Type B pancreatic cell (in vitro differentiated cells): ENCODE measurements at places on chromosomes 3 and 15. TPM values are rescaled to one million over a fixed set of nuclear protein-coding genes. Genes with fewer than 3 reads are reported as not detected.

DNA sequence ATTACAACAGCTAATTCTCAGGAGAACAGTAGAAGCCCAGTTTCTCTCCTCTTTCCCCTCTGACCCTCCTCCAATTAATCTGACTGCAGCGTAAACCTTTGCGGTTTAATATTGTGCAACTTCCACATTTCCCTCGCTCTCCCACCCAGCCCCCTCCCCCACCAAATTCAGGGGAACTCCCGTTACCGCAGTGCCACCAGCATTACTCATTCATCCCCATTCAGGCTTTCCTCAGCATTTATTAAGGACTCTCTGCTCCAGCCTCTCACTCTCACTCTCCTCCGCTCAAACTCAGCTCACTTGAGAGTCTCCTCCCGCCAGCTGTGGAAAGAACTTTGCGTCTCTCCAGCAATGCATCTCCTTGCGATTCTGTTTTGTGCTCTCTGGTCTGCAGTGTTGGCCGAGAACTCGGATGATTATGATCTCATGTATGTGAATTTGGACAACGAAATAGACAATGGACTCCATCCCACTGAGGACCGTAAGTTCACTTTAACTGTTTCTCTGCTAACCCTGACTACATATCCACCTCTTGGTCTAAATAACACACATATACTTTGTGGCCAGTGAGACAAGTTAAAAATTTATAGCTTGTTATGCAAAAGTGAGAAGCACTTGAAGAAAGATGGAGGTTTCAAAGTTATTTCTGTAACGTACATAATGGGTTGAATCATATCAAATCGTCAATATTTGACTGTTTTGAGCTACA lies at the start of gene PTX3:
TSS of gene PTX3 (plus strand) at position 268 of the 709 bp plus-strand sequence. CDS start at position 352, 84 bp downstream.
- peak within 1 kb of the TSS; percentile 63 for H3K27ac ChIP-seq
- peak within 1 kb of the TSS; percentile 87 for H3K4me3 ChIP-seq
- peaks cover 14% of the 10 kb centered on the region for H3K4me1 ChIP-seq
- peaks cover 32% of the 10 kb centered on the region for H3K27me3 ChIP-seq
- DNase-seq = no peak
- H3K36me3 ChIP-seq = peaks cover 4% of the 10 kb centered on the region

GRCh38 chr3:53729159-53729558 lies 117.1 kb downstream of the CHDH start:
- no peak overlapping the region for H3K4me3 ChIP-seq
- no peak for DNase-seq
- no peaks in the 10 kb centered on the region for H3K27me3 ChIP-seq
- no peak overlapping the region for H3K27ac ChIP-seq
- H3K4me1 ChIP-seq = peaks cover 13% of the 10 kb centered on the region
- no peaks in the 10 kb centered on the region for H3K36me3 ChIP-seq

DNA sequence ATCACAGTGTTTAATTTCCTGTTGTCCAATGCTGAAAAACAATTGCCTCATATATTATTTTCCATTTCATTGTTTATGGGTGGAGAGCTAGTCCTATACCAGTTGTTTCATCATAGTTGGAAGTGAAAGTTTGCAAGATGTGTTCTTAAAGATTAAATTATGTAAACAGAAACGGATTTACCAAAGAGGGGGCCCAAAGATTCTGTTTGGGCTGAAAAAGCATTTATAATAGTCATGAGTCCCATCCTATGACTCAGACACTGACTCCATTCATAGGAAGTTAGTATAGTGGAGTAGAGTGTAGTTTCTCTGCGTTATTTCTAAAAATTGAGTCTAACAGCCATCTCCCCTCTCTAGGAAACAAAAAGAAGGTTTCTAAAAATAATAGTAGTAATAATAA lies 24.3 kb downstream of the NFKBIZ start:
- no peak overlapping the region for H3K4me3 ChIP-seq
- no peaks in the 10 kb centered on the region for H3K36me3 ChIP-seq
- H3K27me3 ChIP-seq = no peaks in the 10 kb centered on the region

DNA sequence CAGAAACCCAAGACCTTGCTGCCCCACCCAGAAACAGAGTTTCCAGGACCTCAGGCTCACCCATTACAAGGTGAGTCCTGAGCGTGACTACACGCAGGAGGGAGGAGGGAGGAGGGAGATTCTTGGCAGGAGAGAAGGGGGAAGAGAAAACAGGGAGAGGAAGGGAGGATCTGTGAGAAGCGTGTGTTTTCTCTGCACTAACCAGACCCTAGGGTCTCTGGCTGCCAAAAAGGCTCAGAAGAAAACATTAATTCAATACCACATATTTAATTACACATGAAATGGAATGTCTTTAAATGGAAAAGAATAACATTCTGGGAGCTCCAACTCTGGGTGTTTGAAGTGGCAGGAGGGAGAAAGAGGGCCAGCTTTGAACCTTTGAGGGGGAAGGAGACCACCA lies 309.0 kb downstream of the NTRK3 start:
- H3K4me3 ChIP-seq = no peak overlapping the region
- no peaks in the 10 kb centered on the region for H3K36me3 ChIP-seq
- H3K4me1 ChIP-seq = no peaks in the 10 kb centered on the region
- no peak overlapping the region for H3K27ac ChIP-seq
- peaks cover 28% of the 10 kb centered on the region for H3K27me3 ChIP-seq
- no peak for DNase-seq

GRCh38 chr3:174821477-174821876 lies 37.7 kb upstream of the NAALADL2 start:
- DNase-seq = no peak
- no peaks in the 10 kb centered on the region for H3K36me3 ChIP-seq
- no peak overlapping the region for H3K27ac ChIP-seq
- H3K27me3 ChIP-seq = no peaks in the 10 kb centered on the region
- H3K4me3 ChIP-seq = no peak overlapping the region

- peaks cover 13% of the 10 kb centered on the region for H3K27me3 ChIP-seq
- H3K36me3 ChIP-seq = no peaks in the 10 kb centered on the region
- H3K27ac ChIP-seq = no peak overlapping the region
- DNase-seq = peak; percentile 57
- no peaks in the 10 kb centered on the region for H3K4me1 ChIP-seq
- no peak overlapping the region for H3K4me3 ChIP-seq
These were observed 1.7 kb upstream of the HHATL start for GRCh38 chr3:42704136-42704841.

DNA sequence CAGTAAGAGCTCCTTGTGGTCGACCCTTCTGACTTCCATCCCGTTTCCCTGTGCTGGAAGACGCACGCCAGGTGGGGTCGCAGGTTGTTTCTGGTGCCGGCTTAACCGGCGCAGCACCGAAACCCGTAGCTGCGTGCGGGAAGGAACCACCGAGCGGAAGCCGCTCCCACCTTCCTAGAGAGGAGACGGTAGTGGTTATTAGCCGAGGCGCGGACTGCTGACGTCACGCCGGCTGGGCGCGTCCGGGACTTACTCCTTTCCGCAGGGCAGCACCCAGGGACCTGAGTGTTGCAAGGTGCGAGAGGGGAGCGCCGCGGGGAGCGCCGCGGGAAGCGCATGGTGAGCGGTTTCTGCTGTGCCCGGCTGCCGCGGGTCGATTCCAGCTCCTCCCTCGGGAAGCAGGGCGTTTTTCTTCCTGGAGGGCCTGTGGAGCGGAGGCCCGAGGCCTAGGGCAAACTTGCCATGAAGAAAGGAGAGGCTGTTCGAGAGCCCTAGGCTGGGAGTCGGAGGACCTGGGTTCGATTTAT lies at the start of gene ZNF501:
TSS of gene ZNF501 (plus strand) at position 252 of the 527 bp plus-strand sequence. CDS start 4,787 bp downstream, outside the sequence.
- peak within 1 kb of the TSS; percentile 95 for H3K27ac ChIP-seq
- H3K36me3 ChIP-seq = peaks cover 39% of the 10 kb centered on the region
- H3K4me1 ChIP-seq = no peaks in the 10 kb centered on the region
- no peaks in the 10 kb centered on the region for H3K27me3 ChIP-seq
- peak within 1 kb of the TSS; percentile 93 for H3K4me3 ChIP-seq

DNA sequence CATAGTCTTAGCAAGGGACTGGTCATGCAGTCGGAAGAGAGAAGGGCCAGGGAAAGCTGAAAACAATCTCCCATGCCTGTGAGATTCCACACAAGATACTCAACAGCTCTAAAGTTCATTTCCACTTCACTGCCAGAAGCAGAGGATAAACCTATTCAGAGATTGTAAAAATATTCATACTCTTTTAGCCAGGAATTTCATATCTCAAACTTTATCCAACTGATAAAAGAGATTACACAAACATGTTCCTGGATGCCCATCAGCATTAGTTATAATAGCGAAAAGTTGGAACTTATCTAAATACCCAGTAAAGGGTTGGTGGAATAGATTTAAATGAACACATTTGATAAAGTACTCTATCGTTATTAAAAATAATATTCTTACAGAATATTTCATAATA lies 75.2 kb upstream of the ARHGEF3 start:
- H3K4me3 ChIP-seq = no peak overlapping the region
- DNase-seq = no peak
- no peak overlapping the region for H3K27ac ChIP-seq
- H3K27me3 ChIP-seq = no peaks in the 10 kb centered on the region
- H3K4me1 ChIP-seq = peaks cover 41% of the 10 kb centered on the region

DNA sequence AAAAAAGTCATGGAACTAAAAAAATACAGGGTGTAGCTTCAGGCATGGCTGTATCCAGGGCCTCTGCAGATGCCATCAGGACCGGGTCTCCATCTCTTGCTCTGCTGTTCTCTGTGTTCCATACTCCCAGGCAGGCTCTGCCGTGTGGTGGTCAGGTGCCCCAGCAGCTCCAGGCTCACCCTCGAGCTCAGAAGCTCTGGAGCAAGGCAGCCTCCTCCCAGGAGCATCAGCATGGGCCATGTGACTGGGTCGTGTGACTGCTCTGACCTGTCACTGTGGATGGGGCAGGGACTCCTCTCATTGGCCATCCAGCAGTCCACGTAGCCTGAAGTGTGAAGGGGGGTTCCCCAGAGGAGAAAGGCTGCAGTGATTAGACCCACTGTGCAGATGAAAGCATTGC lies 8.5 kb downstream of the FBLN2 start:
- no peak overlapping the region for H3K4me3 ChIP-seq
- H3K27me3 ChIP-seq = peaks cover 4% of the 10 kb centered on the region
- H3K4me1 ChIP-seq = peaks cover 54% of the 10 kb centered on the region
- no peaks in the 10 kb centered on the region for H3K36me3 ChIP-seq

DNA sequence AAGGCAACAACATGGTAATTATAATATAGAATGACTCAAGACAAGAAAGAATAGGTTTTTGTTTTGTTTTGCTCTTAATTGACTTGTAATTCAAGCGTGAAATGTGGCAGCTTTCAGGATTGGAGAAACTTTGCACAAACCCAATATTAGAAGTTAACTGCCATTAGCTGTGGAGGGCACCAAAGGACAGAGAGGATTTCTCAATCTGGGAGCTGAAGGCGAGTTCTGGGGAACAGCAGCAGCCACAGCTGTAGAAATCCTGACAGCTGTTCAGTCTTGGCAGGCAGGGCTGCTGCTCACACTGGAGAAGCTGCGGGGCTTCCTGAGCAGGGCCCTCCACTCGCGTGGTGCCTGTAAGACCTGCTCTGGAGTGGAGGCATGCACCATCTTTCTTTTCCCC lies 182.2 kb upstream of the IL12A start:
- no peaks in the 10 kb centered on the region for H3K27me3 ChIP-seq
- no peak overlapping the region for H3K4me3 ChIP-seq
- no peaks in the 10 kb centered on the region for H3K4me1 ChIP-seq
- H3K36me3 ChIP-seq = no peaks in the 10 kb centered on the region
- H3K27ac ChIP-seq = no peak overlapping the region

DNA sequence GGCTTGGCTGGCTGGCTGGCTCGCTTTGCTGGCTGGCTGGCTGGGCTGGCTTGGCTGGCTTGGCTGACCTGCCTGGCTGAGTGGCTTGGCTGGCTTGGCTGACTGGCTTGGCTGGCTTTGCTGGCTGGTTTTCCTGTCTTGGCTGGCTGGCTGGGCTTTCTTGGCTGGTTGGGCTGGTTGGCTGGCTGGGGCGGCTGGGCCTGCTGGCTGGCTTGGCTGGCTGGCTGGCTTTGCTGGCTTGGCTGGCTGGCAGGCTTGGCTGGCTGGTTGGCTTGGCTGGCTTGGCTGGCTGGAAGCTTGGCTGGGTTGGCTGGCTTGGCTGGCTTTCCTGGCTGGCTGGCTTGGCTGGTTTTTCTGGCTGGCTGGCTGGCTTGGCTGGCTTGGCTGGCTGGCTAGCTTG lies 435.6 kb downstream of the GOLGA6L6 start:
- peak; percentile 71 for DNase-seq
- no peak overlapping the region for H3K4me3 ChIP-seq

DNA sequence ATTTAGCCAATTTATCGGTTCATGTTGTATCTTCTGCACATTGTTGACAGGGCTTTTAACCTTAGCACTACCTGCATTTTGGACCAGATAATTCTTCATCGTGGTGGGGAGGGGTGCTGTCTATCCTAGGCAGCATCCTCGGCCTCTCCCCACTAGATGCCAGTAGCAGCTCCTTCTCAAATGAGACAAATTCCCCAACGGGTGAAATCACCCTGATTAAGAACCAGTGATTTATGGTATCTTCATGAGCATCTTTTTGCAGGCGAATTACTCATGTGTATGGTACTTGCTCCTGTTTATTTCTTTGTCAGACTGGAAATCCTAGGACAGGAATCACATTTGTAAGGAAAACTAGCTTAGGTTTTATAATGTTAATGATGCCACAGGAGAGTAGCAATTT lies 68.0 kb downstream of the C3orf70 start:
- H3K27ac ChIP-seq = no peak overlapping the region
- no peak overlapping the region for H3K4me3 ChIP-seq
- peaks cover 2% of the 10 kb centered on the region for H3K4me1 ChIP-seq
- peaks cover 7% of the 10 kb centered on the region for H3K27me3 ChIP-seq

DNA sequence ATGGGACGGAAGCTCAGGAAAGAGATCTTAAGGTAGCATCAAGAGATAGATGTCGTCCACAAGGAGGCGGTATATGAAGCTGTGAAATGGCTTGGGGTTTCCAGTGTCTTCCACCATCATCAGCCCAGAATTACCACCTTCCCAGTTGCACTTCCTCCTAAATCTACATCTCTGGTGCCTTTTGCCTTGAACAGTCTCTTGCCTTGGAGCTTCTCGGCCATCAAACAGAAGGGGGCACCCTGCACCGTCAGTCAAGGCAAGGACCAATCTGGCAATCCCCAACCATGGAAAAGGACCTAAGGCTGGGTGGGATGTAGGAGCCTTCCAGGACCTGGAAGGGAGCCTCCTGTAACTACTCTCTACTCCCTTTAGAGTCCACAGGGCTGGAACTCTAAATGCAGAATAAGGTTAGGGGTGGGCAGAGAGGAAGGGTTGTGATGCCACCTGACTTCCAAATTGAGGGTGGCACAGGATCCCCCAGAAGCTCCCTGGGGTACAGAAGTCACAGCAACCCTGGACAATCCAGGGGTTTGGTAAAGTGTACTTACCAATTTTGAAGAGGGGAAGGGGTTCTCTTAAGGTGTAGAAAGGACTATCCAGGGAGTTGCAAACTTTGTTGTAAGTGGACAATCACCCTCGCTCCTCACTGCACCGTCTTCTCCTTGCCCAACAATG lies 1.0 kb upstream of the RYR3 start:
- H3K36me3 ChIP-seq = no peaks in the 10 kb centered on the region
- H3K4me1 ChIP-seq = no peaks in the 10 kb centered on the region
- H3K27ac ChIP-seq = no peak overlapping the region
- H3K4me3 ChIP-seq = peak overlapping the region; percentile 78
- peaks cover 83% of the 10 kb centered on the region for H3K27me3 ChIP-seq
- no peak for DNase-seq

Gene WNT7A
- total RNA-seq = 3.4 and 15.1 TPM in 2 replicates

Gene XIRP1
- total RNA-seq = 0.12 TPM in 1 of 2 replicates, not detected in the other

Gene ZNF385D
- 2.2 and 7.5 TPM in 2 replicates for total RNA-seq
